GM13976 (cell line): ENCODE measurements at places on chromosomes 6 and 20.
A peak's percentile ranks its signal among the peaks of the same experiment; 100 is the strongest.

DNA sequence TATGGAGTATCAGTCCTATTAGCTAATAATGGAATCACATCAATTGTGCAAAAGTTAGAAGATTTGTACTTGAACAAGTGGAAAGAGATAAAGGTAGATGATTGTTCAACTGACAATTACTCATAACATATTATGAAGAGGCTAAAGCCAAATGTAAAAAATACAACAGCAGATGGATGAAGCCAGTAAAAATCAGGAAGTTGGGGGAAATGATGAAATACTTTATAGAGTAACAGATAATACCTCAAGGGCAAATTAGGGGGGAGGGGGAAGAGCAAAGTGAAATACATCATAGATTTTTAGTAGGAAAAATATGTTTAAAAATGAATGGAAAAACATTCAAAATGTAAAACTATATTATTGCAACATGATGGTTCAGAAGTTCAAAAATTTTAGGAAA is 114.0 kb downstream of the PDSS2 start:
- no peak for DNase-seq

- DNase-seq = no peak
Measured at GRCh38 chr6:30847971-30848436, 36.3 kb upstream of the DDR1 start.

GRCh38 chr20:19828232-19828631 is 70.2 kb downstream of the RIN2 start:
- peak; percentile 72 for DNase-seq

- no peak for DNase-seq
Measured at GRCh38 chr6:79158856-79159516, 75.5 kb downstream of the HMGN3 start.

DNA sequence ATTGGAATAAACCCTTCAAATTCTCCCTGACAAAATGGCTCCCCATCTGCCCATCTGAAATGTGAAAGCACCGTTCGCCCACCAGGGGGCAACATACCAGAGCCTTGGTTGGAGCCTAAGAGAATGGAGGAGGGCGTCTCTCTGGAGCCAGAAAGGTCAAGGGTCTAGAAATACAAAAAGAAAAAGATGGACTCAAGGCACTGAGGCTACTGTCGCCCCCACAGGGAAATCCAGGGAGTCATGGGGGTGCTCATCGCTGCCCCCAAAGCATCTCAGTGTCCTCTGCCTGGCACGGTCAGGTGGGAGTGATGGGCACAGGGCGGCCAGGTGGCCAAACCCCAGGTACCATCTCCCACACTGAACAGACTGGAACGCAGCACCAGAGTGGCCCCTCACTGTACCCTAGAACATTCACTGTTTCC is 136.3 kb downstream of the ZMYND8 start:
- DNase-seq = peak; percentile 65

DNA sequence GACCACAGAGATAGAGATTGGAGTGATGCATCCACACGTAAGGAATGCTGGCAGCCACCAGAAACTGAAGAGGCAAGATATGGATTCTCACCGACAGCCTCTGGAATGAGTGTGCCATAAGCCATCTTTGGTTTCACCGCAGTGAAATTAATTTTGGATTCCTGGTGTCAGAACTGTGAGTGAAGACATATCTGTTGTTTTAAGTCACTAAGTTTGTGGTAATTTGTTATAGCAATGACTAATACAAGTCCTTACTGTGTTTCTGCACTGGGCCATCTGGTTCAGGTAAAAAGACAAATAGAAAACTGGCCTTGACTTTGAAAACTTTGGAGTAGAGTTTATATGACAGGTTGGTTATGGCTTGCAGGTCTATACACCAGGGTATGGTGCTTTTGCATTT is 261.9 kb downstream of the PHF3 start:
- DNase-seq = no peak

DNA sequence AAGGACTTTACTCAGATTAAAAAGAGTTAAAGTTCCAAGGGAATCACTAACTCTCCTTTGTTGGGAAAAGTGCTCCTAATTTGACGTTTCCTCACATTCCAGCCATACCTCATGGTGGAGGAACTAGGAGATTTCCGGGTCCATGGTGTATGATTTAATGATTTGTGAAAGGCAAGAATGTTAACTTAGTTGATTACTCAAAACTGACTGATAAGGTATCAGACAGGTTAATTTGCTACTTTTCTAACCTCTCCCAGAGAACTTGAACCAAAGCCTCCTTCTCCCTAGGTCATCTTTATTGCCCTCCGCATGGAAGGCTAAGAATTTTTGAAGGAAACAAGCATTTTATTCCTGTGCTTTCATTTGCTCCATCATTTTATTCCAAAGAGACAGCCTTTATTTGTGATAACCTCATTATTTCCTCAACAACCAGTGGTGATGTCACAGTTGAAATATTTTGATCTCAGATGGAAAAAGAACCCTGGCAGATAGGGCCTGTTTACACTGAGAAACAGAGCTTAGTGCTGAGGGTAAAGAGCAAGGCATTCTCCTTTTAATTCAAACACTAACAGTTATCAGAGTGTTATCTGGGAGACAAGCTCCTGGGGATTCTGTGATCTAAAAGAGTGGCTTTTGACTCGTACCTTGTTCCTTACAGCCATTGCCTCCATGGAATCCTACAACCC is 57.4 kb upstream of the BMP2 start:
- DNase-seq = no peak

DNA sequence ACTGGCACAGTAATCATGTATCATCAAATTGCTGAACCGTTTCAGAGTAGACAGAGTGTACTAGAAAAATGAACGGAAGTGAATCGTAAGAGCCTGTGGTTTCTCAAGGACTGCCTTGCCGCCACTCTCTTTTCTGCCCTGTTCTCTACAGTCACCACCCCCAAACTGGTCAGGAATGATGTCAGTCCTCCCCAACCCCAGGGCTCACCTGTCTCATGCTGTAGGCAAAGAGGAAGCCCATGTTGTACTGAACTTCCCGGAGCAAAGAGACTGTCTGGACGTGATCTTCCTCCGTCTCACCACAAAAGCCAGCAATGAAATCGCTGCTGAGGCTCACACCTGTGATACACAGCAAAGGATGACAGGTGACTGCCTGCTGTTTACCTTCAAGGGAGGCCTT is 31.0 kb downstream of the CDK5RAP1 start:
- DNase-seq = no peak

GRCh38 chr6:9766240-9766915 is 648.5 kb downstream of the TFAP2A start:
- peak; percentile 10 for DNase-seq

DNA sequence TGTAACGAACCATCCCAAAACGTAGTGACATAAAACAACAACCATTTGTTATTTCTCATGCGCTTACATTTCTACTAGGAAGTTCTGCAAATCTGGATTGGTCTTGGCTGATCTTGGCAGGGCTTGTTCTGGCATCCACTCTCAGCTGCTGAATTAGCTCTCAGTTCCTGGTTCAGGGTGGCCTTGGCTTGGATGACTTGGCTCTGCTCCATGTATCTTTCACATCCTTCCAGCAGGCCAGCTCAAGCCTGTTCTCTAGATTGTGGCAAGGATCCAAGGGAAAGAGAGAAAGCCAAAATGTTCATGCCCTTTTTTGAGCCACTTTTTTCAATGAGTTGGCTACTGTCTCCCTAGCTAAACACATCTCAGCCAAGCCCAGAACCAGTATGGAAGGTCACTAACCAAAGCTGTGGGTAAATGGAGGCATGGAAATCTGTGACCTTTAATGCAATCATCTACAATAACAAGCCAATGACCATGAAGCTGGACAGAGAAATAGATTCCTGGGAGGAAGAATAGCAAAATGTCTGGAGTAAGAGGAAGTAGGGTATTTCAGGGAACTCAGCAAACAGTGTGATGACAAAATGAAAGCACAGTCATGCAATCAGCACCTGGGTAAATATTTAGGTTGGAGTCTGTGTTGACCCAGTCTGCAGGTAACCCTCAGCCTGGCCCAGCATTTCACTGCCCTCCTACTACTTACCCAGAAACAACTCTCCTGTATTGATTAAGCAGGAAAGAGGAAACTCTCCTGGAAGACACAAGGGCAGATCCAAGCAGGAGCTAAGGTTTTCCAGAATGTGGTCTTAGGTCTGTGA is 32.7 kb upstream of the SNAP25 start:
- no peak for DNase-seq

- DNase-seq = no peak
Measured at GRCh38 chr6:34697544-34697836, 923 bp upstream of the ILRUN start.

DNA sequence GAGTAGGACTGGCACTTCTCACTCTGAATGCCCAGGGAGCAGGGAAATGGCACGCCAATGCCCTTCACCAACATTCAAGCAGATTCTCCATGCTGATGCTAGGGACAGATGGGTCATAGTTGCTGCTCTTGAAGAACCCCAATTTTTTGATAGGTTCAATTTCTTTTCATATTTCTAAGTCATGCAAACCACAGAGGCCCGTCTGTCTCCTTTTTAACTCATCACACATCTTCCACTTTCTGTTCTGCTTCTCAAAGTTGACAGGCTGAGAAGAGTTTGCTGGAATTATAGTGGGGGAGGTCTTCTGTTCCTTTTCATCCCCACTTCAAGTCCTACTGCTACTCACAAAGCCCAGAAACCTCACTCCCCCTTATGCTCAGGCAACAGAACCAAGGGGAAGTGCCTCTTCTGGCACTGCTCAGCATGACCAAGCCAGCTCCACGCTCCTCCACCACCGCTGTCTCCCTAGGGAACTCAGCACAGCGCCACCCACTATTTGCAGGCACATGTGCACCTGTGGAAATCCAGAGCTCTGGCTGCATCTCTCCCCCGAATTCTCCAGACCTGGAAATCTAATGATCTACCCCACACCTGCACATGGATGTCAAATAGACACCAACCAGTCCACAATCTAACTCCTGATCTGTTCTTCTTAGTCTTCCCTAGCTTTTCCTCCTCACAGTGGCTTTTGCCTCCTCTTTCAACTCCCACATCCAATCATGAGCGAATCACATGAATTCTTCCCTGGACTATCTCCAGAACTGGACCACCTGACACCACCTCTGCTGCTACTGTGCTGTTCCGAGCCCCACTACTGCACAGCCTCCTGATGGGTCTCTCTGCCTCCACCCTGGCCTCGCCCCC is 10.7 kb downstream of the ZBTB24 start:
- DNase-seq = no peak

DNA sequence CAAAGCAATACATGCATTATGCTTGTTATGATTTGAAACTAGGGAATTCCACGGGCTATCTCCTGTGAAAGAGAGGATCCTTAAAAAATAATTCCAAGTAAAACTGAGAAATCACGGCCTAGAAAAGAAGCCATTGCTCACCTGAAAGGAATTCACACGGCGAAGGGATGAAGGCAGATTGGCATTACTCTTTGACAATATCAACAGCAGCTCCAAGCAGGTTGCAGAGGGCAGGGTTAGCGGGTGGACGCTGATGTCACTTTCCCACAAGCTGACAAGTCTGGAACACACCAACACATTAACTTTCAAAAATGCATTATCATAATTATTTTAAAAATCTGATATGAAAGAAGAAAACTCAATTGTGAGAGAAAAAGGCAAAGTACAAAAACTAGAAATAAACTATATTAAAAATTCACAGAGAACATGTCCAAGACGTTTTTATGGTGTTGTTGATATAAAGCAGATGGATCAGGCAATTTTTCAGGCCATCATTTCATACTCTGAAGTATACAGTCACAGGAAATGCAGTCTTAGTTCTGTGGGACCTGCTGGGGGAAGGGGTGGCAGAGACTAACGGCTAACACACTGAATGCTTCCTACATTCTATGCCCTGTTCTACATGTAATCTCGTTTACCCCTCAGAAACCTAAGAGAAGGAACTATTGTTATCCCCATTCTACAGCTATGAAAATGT is 108.3 kb downstream of the UBE3D start:
- DNase-seq = no peak

DNA sequence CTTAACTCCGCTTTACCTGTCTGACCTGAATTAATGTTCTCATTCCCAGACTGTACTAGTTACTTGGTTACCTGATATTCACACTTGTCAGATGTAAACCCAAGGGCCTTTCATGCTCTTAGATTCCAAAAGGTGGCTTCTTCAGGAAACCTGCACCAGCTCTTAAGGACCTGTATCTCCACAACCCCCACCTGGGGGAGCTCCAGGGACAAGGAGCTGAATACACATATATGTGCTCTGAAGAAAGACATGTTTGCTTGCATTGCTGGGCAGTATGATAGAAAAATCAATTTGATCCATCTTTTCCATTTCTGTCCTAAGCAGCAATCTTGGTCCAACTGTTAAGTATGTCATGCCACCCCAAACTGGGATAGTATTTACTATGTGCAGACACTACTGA is 64.8 kb upstream of the POU3F2 start:
- DNase-seq = no peak

- DNase-seq = no peak
Measured at GRCh38 chr6:42182101-42182500, 8.9 kb downstream of the GUCA1A start.

GRCh38 chr6:90297115-90297866 is 648 bp upstream of the BACH2 start:
- no peak for DNase-seq

- DNase-seq = no peak
Measured at GRCh38 chr6:44021589-44022295, 105.5 kb downstream of the MRPL14 start.

DNA sequence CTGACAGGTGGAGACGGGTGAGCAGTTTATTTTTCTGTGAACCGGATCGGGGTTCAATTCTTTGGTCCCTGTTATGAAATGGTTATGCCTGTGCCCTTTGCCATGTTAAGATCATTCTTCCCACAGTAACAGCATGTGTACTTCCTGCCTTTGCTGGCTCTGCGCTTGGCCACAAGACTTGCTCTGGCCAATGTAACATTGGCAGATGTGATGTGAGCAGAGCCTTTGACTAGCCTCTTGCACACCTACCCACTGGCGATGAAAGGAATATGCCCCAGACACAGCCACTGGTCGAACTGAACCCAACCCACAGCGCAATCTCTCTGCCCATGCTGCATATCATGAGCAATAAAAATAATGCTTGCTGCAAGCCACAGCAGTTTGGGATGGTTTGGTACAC is 31.9 kb downstream of the JAG1 start:
- DNase-seq = no peak

DNA sequence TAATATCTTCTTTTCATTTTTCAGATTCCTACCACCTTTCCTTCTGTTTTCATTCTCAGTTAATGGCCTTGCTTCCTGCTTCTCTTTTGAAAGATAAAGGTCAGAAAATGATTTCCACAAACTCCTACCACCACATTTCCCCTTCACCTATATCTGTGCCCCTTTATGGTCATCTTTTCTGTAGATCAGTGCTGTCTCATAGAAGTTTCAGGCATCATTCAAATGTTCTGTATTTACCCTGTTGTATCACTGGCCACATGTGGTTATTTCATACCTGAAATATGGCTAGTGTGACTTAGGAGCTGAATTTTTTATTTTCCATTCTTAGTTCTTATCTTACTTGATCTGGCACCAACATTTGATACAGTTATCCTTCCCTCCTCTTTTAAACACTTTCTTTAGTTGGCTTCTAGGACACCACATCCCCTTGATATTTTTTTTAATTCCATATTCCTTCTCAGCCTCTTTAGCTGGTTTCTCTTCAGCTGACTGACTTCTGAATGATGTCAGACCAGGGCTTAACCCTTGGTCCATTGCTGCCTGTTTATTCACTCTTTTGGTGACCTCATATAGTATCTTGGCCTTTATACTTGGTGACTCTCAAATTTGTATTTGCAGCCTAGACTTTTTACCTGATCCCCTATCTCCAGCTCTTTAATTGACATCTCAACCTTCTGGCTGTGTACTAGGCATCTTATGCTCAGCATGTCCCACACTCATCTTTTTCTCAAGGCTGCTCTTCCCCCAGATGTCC is 81.0 kb downstream of the ATRN start:
- DNase-seq = no peak

- DNase-seq = no peak
Measured at GRCh38 chr6:111725446-111726112, 119.9 kb upstream of the TRAF3IP2 start.
